ENCODE measurements at places on chromosomes 7 and 10.

DNA sequence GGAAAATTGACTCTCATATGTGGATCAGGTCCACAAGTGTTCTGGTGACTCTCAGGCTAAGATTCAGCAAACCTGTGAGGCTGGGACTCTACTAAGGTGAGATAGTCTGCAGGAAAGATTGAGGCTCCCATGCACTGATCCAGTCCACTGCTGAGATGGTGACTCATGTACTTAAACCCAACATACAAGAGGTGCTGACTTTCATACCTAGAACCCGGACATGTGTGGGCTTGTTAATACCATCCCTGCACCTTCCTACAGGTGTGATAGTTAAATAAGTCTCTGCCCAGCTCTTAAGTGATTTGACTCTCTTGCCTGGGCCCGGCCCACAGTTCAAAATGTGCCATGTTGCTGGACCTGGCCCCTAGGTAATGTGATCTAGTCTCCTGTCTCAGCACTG lies 27.1 kb upstream of the ZNF107 start:
- no peak for DNase-seq

GRCh38 chr10:19668116-19668515 lies 148.1 kb upstream of the PLXDC2 start:
- no peak for DNase-seq

- DNase-seq, result no peak
Measured at GRCh38 chr10:71512761-71513539, 116.2 kb downstream of the CDH23 start.

GRCh38 chr7:42342381-42342780 lies 105.4 kb upstream of the GLI3 start:
- DNase-seq, result no peak

- no peak for DNase-seq
Measured at GRCh38 chr10:14384915-14385314, 54.2 kb upstream of the FRMD4A start.

- DNase-seq, result no peak
Measured at GRCh38 chr7:43904533-43905208, 1.7 kb downstream of the URGCP start.
